ENCODE measurements at places on chromosomes 16 and 17.

- DNase-seq, result no peak
Observed at GRCh38 chr17:2685696-2686095, 25.9 kb downstream of the CLUH start.

GRCh38 chr17:42520540-42520951, 15.5 kb upstream of the NAGLU start:
- DNase-seq, result no peak

DNA sequence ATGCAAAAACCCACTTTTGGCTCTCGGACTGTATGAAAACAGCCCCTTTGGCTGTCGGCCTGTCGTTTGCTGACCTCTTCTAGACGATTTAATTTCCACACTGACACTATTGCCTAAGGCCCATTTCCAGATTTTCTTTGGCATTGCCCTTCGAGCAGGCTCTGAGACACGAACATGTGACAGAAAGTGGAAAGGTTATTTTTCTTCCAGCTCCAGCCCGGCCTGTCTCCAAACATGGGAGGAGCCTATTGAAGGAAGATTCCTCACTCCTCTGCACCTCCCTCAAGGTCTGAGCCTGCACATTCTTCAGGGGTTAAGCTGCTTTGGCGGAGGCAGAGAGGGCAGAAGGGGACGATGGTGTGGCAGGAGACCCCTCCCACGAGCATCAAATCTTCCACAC, 85.9 kb upstream of the FOXF1 start:
- no peak for DNase-seq

DNA sequence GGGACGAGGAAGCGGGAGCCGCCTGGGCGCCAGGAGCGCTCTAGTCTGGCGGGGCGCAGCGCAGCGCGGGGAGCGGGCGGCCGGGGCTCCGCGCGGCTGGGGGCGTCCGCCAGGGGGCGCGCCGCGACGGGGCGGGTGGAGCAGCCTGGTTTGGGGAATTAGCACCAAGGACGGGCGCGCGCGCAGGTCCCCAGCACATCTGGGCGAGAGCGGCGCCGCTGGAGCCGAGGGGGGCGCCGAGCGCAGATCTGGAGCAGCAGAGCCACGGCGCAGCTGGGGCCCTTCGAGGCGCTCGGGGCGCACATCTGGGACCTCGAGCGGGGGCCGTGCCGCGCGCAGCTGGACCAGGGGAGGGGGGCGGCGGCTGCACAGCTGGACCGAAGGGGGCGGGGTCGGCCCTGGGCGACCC, at the start of gene NXPH3:
NXPH3 (plus strand) TSS at position 193 of the 409 bp plus-strand sequence. CDS start 349 bp downstream, outside the sequence.
- DNase-seq, result peak; percentile 64

GRCh38 chr16:68921637-68922036, 78.3 kb downstream of the TANGO6 start:
- DNase-seq, result no peak

DNA sequence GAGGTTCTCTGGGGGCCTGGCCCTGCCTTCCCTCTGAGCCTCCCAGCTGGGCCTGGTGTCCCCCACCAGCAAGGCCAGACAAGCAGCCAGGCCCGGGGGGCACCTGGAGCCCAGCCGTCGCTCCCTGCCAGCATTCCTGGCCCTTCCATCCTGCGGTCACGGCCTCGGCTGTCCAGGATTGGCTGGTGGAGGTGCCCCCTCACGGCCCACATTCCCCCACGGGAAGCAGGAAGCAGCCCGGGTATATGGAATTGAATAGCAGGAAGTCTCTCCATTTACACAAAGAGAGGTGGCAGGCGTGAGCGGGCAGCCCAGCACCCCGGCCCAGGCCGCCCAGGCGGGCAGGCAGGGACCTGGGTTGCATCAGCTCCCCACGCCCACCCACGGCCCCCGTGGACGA, 14.5 kb downstream of the TRAF7 start:
- no peak for DNase-seq

DNA sequence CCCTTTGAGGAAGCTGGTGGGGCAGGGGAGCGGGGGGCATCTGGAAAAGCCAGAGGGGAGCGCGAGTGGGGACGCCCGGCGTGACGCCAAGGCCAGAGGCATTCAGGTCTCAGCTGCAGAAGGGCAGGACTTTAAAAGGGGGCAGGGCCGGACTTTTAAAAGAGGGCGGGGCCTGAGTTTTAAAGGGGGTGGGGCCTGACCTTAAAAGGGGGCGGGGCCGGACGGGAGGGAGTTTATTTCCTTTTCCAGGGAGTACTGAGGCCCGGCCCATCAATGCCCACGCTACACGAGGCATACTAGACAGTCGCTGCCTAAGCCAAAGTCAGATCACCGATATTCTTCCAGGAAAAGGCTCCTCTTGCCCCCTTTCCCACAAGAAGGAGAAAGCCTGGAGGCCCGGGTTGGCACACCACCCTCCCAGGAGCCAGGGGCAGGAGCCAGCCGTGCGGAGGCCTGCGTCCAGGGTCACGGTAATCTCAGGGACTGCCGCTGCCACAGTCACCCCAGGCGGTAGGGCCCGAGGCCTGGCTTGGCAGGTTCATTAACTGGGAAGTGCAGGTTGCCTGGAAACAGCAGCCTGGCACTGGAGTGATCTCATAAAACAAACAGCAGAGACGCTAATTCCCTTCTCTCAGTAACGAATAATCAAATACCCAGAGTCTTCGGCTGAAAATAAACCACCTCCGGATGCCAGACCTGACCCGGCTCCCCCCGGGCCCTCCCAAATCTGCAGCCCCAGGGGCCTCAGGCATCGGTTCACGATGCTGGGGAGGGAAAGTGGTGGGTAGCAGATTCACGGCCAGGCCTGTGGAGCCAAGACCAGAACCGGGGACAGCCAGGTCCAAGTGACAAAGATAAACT, 90.7 kb downstream of the TIMM22 start:
- no peak for DNase-seq

- no peak for DNase-seq
Observed at GRCh38 chr16:782258-782657, 5.9 kb downstream of the RPUSD1 start.

GRCh38 chr16:84024854-84025253, 17.7 kb downstream of the SLC38A8 start:
- no peak for DNase-seq

DNA sequence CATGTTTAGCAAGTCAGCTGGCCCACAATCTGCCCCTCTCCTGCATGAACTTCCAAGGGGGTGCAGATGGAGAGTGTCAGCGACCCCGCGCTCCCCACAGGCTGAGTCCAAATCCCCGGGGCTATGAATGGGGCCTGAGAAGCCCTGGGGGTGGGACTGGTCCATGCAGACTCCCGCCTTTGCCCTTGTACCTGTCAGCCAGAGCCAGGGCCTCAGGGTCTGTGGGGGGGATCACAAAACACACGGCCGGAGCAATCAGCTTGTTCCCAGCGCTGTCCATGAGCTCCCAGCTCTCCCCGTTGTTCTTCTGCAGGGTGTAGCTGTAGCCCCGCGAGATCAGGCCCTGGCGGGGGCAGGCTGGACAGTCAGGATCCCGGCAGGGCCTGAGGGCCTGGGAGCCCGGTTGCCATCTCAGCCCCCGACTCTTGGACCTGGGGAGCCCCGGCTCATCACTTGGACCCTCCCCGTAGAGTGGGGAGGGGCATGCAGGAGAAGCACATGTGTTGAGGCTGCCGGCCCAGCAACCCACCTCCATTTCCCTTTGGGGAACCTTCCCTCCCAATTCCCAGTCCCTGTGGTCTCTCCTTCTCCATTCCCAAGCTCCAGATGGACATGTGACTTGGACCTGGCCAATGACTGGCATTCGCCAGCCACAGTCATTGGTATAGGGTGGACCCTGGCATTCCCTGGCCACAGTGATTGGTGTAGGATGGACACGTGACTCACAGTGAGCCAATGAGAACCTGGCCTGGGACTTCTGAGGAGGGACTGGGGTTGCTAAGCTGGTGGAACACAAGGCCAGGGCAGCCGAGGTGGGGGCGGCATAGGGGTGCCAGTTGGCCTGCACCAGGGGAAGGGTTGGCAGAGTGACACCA, 42.4 kb downstream of the PPL start:
- DNase-seq, result no peak

GRCh38 chr16:683396-684070, 601 bp downstream of the JMJD8 start:
- no peak for DNase-seq
